ENCODE measurements at places on chromosomes 2 and 18. TPM values are rescaled to one million over a fixed set of nuclear protein-coding genes. Genes with fewer than 3 reads are reported as not detected.

Gene RAB6C
- total RNA-seq, result not detected

Gene CRYBA2
- total RNA-seq, result 0.59 TPM

Gene KCNG2
- total RNA-seq, result not detected

Gene FN1
- 3,805 TPM for total RNA-seq

Gene HAAO
- total RNA-seq, result 44.1 TPM

Gene RASGRP3
- total RNA-seq, result 12.2 TPM

Gene GKN2
- total RNA-seq, result not detected

Gene CTNNA2
- total RNA-seq, result not detected

DNA sequence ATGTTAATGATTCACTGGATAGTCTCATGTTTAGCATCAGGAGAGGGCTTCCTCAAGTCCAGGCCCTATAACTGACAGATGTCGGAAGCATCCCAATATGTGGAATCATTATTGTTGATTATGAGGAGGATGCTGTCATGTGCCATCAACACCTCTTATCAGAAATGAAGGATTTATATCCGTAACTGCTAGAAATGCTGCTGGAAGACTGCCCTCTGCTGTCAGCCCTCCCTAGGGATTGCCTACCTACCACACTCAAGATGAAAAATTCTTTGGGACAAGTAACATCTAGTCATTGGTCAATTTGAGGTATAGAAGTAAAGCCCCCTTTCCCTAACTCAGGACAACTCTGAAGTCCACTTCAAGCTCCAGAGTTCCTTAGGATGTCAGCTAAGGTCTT lies 1166.5 kb upstream of the NXPH2 start:
- DNase-seq, result no peak

DNA sequence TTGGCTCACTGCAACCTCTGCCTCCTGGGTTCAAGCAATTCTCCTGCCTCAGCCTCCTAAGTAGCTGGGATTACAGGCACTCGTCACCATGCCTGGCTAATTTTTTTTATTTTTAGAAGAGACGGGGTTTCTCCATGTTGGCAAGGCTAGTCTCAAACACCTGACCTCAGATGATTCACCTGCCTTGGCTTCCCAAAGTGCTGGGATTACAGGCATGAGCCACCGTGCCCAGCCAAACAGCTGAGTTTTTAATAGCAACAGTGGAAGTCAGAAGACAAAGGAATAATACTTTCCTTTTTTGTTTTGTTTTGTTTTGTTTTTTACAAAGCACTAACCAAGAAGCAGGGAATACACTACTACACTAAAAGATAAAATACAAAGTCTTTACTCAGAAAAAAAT lies 16.9 kb downstream of the GPR75 start:
- no peak for DNase-seq

- DNase-seq, result no peak
These were observed 105.6 kb upstream of the ST3GAL5 start for GRCh38 chr2:85994421-85994777.

DNA sequence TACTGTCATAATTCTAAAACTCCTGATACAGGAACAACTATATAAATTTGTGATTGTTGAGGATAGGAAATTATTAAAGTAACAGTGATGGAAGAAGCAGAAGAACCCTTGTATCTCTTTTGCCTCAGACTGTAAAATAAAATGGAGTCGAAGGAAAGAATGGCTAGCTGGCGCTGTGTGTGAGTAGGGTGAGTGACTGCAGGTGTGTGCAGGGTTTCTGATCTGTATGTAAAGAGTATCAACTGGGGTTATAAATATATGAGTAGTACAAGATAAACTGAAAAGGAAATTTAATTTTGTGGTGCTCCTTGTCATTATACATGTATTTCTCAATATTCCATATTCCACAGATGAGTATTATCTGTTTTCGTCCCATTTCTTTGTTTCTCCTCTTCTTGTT lies 15.2 kb downstream of the POLI start:
- no peak for DNase-seq

DNA sequence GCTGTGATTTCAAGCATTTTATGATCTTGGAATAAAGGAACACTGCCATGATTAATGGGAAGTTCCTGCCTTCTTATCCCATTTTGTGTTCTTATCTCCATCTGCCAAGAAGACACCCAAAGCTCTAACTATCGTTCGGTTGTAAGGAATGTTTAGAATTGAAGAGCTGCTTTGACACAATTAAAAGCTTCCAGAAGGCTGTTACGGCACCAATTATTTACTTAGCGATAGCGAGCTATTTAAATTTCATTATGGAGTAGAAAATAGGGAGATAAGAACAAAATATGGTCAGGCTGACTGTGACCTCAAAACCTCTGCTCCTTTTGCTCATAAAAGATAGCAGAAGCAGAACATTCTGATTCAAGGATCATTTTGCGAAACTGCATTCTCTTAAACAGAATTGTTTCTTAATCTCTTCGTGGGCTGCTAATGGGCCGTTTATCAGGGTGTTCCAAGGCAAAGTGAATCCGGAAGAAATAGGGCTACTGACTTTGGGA lies 101.6 kb downstream of the SLC4A3 start:
- DNase-seq, result no peak

DNA sequence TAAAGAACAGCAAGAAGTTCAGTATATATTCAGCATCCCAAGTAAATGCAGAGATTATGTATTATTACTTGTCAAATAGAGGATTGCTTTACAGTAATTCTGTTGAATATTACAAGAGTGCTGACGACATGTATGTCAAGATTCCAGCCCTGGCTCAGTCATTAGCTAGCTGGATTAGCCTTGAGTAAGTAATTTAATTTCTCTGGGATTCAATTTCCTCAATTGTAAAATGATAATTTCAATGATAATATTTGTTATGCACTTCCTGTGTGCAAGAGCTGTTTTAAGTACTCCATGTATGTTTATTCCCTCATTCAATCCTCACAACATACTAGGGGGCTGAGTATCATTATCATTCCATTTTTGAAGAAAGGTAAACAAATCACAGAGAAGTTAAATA lies 44.0 kb downstream of the TCF4 start:
- DNase-seq, result no peak

DNA sequence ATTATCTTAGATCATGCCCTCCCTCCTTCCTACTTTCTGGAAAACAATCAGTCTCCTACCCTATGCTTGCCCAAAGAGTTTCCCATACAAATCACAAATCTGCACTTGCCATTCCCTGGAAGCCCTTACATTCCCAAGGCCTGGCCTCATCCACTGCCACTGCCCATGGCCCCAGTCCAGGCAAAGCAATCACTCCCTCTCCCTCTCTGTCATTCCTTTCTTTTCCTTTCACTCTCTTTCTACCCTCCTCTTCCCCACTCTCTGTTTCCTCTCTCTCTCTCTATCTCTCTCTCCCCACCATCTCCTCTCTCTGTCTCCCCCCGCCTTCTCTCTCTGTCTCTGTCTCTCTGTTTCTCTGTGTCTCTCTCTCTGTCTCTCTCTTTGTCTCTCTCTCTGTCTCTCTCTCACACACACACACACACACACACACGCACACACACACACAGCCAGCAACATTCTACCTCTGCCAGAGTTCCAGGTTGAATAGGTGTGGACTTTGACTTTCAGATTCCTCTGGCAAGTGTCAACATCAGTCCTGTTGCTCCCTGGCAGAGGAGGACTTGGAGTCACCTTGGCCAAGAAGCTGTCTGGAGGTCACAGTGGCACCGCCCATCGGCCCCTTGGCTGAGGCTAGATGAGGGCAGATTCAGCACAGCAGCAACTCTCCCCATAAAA lies 43.7 kb upstream of the NAT8 start:
- DNase-seq, result peak; percentile 30

GRCh38 chr2:108396845-108397244 lies 19.1 kb downstream of the SULT1C4 start:
- DNase-seq, result peak; percentile 49

- no peak for DNase-seq
These were observed 253.7 kb upstream of the THUMPD2 start for GRCh38 chr2:40032650-40033319.

GRCh38 chr2:233081731-233082221 lies 21.6 kb downstream of the INPP5D start:
- no peak for DNase-seq

GRCh38 chr2:85255813-85256594 lies 71.8 kb downstream of the TGOLN2 start:
- DNase-seq, result peak; percentile 92

- DNase-seq, result no peak
These were observed 2.7 kb upstream of the FAM237A start for GRCh38 chr2:206639636-206640035.

DNA sequence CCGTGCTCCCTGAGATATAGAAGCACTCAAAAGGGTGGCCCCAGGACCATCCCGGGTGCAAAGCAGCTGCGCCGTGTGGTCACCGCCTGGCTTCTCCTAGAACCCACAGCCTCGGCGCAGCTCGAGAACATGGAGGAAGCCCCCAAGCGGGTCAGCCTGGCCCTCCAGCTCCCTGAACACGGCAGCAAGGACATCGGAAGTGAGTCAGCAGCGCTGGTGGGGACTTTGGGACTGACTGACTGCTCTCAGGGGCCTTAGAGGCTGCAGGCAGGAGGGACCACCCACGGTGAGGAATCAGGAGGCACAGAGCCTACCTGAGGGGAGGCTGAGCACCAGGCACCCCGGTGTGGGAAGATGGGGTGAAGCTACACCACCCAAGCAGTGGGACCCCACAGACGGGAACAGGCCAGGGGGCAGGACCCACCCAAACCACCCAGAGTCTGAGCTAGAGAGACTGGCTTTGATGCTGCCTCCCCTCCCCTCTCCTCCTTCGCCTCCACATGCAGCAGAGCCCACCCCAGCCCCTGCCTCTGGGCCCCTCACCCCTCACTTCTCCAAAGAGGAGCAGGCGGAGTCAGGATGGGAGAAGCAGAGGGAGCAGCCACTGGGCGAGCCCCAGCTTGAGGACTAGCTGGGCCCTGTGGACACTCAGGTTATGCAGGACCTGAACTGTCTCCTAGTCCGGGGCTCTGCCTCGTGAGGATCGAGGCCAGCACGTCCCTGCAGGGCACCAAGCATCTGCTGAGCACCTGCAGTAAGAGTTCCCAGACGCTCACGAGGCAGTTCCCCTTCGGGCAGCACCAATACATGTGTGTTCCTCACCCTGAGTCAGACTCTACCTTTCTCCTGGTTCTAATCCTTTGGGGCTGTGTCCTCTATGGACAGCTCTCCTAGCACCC lies 28.7 kb downstream of the MTERF4 start:
- no peak for DNase-seq

DNA sequence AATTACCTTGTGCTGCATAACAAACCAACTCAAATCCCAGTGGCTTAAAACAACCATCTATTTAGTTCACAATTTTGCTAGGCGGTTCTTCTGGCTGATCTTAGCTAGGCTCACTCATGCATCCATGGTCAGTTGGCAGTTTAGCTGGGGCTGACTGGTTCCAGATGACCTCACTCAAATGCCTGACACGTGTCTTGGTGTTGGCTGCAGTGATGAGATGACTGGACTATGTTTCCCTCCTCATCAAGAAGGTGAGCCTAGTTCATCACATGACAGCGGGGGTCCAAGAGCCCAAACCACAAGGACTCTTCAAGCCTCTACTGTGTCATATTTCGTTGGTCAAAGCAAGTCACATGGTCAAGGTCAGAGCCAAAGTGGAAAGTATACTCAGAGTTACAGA lies 42.7 kb upstream of the ACTR3 start:
- no peak for DNase-seq

- DNase-seq, result no peak
These were observed 266.4 kb upstream of the ETAA1 start for GRCh38 chr2:67130531-67131256.

DNA sequence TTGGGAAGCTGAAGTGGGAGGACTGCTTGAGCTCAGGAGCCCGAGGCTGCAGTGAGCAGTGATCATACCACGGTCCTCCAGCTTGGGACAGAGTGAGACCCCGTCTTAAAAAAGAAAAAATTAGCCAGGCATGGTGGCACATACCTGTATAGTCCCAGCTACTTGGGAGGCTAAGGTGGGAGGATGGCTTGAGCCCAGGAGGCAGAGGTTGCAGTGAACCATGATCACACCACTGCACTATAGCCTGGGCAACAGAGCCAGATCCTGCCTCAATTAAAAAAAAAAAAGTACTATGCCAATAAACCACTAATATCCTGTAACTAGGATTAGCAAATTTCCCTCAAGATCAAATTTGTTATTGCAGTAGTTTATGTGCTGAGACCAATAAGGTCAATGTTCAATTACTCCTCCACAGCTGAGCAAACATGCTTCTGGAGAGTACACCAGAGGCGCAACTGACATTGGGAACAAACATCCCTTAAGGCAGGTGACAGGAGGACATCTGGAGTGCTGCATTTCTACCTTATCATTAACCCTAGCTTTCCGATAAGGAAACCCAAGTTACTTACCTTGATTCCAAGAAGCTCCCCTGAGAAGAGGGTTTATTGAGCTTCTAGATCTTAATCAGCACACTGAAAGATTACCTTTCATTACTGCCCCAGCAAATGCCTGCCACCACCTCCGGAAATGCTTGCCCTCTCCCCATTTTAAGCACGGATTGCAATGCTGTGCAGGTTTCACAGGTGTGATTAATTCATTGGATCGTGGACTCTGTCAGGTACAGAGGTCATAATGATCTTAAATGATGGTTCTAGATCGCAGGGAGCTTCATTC lies 26.2 kb downstream of the MGAT4A start:
- DNase-seq, result peak; percentile 87

DNA sequence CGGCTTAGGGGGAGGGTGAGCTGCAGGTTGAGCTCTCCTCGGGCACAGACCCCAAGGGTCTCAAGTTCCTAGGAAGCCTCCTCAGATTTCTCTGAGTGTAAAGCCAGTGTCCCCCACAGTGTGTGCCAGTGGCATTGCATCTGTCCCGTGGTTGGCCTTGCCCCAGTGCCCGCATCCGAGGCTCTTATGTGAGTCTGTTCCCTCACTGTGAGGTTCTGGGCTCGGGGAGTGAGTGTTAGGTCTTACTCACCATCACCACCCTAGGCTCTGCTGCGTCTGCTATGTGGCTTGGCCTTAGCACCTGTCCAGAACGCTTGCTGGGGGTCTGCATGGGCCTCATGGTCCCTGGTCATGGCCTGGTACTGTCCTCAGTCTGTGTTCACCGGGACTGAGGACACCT lies 88.7 kb upstream of the PXDN start:
- DNase-seq, result no peak
